ENCODE measurements at places on chromosomes 7 and 10.

- peak; percentile 45 for DNase-seq
Observed at GRCh38 chr10:74165530-74165901, 14.5 kb downstream of the ADK start.

GRCh38 chr7:99029466-99030435, 114.2 kb downstream of the SMURF1 start:
- DNase-seq = peak; percentile 33

- no peak for DNase-seq
Observed at GRCh38 chr7:158321936-158322615, 265.5 kb downstream of the PTPRN2 start.

GRCh38 chr10:115879372-115880089, 393.5 kb downstream of the GFRA1 start:
- DNase-seq = no peak

DNA sequence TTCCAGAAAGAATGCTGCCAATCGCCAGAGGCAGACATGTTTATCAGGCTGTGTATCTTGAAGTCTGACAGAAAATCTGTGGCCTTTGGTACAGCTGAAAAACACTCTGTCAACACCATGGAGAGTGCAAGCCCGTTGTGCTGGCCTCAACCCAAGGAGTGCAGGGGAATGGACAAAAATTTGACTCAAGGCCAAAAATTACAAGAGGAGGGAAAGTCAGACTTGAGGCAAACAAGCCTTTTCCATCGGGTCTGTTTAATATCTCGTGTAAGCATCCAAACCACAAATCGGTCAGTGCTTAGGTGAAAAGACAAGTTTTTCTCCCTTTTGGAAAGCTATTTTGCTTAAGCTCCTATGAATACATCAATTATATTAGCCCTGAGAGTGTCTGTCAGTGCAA, 305.3 kb upstream of the NFE2L3 start:
- DNase-seq = peak; percentile 96

GRCh38 chr7:2198206-2198605, 34.5 kb downstream of the MAD1L1 start:
- DNase-seq = no peak

GRCh38 chr7:108529341-108529740, 3.4 kb upstream of the PNPLA8 start:
- no peak for DNase-seq
